ENCODE measurements at places on chromosomes 4 and X. TPM values are rescaled to one million over a fixed set of nuclear protein-coding genes. Genes with fewer than 3 reads are reported as not detected.
A peak's percentile ranks its signal among the peaks of the same experiment; 100 is the strongest.

TRPC3 gene
- not detected for total RNA-seq

DNA sequence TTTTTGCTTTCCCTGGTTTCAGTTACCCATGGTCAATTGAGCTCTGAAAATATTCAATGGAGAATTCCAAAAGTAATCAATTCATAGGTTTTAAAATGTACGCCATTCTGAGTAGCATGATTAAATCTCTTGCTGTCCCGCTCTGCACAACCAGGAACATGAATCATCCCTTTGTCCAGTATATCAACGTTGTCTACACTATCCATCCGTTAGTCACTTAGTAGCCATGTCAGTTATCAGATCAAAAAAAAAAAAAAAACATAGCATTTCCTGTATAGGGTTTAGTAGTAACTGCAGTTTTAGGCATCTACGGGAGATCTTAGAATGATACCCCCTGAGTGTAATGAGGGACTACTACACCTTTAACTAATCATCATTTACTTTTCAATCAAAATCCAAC is 15.1 kb downstream of the LAMP2 start:
- DNase-seq: peak; percentile 55

DNA sequence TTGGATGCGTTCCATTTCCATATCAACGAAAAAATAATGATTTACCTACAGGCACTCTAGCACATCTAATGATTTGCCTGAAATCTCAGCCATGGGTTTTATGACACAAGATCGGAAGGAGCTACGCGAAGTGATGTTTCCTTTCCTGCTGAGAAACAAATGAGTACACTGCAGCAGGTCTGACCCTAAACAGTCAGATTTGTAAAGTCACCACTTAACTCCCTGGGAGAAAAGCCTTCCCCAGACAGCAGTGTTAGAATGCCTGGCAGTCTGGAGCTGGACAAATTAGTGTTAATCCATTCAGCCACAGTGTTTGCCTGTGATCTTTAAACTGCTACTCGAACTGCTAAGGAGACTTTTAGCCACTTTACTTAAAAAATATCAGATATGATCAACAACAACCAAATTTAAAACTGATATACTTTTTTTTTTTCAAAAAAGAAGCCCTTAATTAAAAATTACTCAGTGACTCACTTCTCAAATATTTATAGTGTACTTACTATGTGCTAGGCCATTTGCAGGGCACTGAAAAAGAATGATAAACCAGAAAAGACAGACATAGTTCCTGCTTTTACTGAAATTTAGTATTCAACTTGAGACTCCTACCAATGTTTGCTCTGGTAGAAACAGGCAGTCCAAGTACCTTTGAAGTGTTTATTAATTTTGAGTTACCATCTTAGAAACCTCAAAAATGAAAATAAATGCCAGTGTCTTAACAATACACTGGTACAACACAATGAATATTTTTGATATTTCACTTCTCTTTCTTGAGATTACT is 104.5 kb downstream of the SHISA3 start:
- no peak for DNase-seq

GABRG1 gene
- total RNA-seq: not detected

DNA sequence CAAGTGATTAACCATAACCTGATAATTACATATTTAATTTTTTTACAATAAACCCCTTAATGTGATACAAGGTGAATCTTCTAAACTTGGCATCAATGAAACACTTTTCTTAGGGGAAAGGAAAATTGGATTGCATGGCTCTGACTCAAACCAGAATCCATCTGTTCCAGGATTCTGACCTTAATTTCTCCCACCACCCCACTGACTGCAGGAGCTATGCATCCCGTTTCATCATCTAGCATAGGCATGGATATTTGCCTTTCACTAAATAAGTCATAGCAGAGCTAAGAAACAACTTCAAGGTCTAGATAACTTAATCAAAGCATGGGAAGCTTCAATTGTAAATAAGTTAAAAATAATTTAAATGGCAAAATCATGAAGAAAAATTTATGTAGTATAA is 156.3 kb downstream of the BTC start:
- no peak for DNase-seq

GRCh38 chr4:118265312-118266144 is 87.3 kb downstream of the PRSS12 start:
- DNase-seq: no peak

DNA sequence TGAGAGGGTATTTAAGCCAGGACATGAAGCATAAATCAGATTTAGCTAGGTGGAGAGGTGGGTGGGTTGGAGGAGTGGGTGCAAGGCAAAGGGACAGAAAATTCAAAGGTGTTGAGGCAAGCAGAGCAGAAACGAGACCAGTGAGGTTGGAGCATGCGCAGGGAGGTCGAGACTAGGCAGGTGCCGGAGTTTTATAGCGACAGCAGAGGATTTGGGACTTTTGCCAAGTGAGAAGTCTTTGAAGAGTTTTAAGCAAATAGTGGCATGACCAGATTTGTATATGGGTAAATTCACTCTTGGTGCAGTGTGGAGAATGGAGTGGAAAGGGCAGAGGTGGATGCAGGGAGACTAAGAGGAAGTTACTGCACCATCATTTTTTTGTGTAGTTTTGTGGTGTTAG is 107.0 kb upstream of the TLR2 start:
- no peak for DNase-seq

USP26 gene
- not detected for total RNA-seq
